ENCODE measurements at places on chromosomes 6 and 20.
A peak's percentile ranks its signal among the peaks of the same experiment; 100 is the strongest.

- peak; percentile 6 for DNase-seq
These were observed 97.3 kb upstream of the CARMIL1 start for GRCh38 chr6:25181923-25182322.

GRCh38 chr20:4920131-4920530 is 81.2 kb downstream of the SLC23A2 start:
- no peak for DNase-seq

GRCh38 chr6:160132776-160133338 is 11.2 kb downstream of the SLC22A1 start:
- DNase-seq, result no peak

DNA sequence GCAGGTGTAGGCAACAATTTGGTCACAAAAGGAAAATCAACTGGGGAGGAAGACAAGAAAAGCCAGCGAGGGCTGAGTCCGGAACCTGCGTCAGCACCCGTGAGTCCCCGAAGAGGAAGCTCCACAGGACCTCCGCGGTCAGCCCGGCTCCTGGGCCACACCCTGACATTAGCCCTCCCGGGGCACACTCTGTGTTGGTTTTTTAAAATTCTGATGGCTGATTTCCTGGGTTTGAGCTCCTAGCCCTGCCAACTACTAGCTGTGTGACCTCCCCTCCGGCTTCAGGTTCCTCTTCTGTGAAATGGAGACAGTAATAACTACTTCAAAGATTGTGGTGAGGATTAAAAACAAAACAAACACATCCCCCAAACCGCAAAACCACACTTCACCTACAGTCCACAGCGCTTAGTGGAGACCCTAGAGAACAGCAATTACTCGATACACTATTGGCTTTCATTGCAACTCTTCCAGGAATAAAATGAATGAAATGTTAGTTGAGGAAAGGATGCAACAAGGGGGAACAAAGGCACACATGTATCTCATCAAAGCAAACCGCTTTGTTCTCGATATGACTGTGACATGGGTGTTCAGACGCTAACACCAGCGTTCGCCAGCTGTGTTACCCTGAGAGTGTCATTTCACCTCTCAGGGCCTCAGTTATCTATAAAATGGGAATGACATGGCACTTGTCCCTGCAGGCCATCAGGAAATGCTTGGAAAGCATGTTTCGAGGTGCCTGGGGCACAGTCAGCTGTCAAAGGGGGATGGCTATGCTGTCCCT is 985 bp downstream of the ZBP1 start:
- no peak for DNase-seq

GRCh38 chr20:44969300-44969894 is 3.1 kb downstream of the STK4 start:
- DNase-seq, result no peak

DNA sequence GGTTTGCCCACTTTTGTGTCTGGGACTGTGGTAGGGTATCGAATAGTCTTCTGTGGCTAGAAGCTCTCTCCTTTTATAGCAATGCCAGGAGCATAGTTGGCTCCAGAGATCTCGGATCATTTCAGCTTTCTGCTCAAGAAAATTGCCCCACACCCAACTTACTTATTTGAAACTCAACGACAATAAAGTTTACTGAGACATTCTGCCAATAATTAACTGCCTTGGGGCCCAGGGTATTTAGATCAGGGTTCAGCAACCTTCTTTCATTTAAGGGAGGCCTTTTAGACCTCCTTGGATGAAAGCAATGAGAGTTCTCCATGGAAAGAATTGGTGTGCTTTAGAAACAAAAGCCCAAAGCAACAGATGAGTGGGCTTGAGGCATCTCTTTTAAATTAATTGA is 53.8 kb upstream of the GMPR start:
- DNase-seq, result no peak

GRCh38 chr6:14218519-14218800 is 100.9 kb downstream of the CD83 start:
- DNase-seq, result no peak

- no peak for DNase-seq
These were observed 94.9 kb upstream of the CEP85L start for GRCh38 chr6:118746145-118746824.

DNA sequence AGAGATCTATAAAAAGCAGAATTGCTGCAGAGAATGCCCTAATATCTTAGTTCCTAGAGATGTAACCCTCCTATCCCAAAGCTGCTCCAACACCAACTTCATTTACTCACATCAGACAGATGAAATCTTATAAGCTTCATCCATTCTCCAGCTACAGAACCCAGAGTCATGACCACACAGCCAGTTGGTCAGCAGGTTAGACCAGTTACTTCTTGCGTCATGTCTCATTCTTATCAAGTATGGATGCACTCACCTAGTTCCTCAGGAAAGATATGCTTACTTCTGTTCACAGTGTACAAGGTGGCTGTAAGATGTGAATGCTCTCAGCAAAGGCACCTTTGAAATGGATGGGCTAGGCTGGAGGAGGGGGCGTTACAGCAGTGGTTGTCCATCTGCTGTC is 47.9 kb upstream of the ISM1 start:
- DNase-seq, result no peak

- DNase-seq, result peak; percentile 60
These were observed 13.9 kb upstream of the ATG5 start for GRCh38 chr6:106339334-106340029.

DNA sequence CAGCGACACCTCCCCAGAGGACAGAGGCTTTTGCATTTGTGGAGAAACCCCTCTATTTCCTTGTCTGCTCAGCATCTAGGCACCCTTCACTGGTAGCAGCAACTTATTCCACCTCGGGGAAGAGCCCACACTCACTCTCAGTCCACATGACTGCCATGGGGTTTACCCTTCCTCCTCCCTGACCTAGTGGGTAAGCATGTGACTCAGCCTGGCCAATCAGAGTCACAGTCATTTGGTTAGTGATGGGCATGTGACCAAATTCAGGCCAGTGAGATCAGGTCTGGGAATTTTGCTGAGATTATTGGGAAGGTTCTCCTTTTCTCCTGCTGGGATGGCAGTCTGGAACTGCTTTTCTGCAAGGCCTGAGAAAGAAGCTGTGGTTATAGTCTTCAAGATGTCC is 145.7 kb upstream of the PHACTR3 start:
- DNase-seq, result no peak

DNA sequence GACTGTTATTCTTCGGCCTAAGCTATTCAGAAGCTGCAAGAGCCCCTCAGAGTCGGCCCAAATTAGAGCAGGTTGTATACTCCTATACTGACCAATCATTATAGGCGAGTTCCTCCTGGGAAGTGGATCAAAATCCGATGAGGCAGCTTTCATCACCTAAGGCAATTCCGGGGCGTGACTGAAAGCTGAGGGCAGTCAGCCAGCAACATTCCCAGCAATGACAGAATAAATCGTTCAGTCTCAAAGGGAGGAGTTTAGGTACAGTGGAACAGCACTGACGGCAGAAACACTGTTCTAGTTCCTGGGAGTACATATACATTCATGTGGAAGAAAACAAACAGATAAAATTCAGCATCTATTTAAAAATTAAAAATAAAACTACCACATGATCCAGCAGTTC is 10.8 kb downstream of the HLA-DQB2 start:
- no peak for DNase-seq

- no peak for DNase-seq
These were observed 56.7 kb upstream of the CEP85L start for GRCh38 chr6:118708055-118708454.

DNA sequence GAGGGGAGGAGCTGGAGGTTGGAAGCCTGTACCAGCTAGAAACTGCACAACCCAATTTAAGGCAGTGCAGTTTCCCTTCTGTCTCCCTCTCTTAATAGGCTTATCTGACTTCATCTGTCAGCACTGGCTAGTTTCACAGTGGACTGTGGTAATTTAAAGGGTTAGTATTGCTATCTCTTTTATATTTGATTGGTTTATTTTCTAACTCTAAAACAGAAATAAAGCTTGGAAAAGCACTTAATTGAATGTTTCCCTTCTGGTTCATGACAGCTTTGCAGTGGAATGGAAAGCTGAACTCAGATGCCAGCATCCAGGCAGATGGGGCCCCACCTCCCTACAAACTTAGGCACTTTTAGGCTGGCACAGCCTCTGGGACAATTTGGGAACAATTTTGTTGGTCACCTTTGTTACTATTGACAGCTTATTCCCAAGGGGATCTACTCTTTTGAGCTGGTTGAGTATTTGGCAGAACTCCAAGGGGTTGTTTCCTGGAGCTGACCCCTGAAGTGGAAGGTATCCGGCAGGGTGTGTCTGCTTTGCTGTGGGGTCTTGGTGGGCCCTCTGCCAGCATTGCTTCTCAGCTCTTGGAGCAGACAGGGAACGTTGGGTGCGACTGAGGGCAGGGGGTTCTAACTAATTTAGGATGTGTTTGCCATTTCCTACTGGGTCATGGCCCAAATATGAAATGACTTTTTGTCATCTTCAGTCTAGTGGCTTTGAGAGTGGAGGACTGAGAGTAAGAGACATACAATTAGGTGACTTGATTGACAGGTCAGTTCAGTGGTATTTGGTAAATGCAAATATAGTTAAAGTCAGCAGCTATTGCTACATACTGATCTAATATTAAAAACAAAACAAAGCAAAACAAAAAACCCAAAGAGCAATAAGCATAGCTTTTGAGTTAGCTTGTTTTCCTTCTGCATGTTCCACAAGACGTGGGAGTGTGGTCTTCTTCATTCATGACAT is 9.3 kb downstream of the SH3BGRL2 start:
- DNase-seq, result no peak

GRCh38 chr6:150857062-150857944 is 8.2 kb upstream of the MTHFD1L start:
- DNase-seq, result peak; percentile 39

- no peak for DNase-seq
These were observed 290.9 kb downstream of the FARS2 start for GRCh38 chr6:5552243-5552642.

- no peak for DNase-seq
These were observed 18.2 kb upstream of the POLR1H start for GRCh38 chr6:30042914-30043313.

DNA sequence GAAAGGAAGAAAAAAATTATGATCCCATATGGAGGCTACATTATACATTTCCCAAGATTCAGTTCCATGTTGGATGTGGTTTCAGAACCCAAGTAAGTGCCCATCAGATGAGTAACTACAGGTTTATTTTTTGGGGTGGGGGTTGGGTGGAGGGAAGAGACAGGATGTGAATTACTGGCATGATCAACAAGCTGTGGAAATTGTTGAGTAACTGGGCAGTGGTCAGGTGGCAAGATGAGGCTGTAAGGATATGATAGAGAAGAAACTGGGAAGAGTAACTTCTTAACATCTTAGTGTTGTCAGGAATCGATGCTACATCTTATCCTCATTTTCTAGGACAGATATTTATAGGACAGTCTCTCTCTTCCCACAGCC is 153.5 kb downstream of the CFAP61 start:
- DNase-seq, result no peak

GRCh38 chr20:43513931-43514647 is 6.6 kb downstream of the L3MBTL1 start:
- peak; percentile 99 for DNase-seq

GRCh38 chr6:166275714-166276166 is 32.5 kb downstream of the PRR18 start:
- no peak for DNase-seq

DNA sequence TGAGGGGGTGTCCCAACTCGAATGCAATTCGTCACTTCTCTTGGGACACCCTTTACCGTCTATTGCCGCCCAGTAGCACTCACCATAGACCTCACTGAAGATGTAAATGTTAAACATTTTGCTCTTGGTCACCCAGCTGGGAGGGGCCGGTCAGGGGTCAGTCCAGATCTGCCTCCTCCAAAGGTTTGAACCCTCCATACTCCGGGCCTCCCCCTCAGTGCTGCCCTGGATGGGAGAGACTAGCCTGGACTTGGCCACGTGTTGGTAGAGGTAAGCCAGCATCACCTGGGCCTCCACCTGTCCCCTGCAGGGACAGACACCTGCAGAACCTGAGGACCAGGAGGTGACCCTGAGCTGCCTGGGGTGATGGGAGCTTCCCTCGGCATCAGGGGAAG is 5.0 kb upstream of the MYT1 start:
- DNase-seq, result no peak

- DNase-seq, result no peak
These were observed 132.8 kb upstream of the CDH4 start for GRCh38 chr20:61119273-61119672.

- DNase-seq, result no peak
These were observed 879 bp downstream of the MEP1A start for GRCh38 chr6:46794068-46794467.

GRCh38 chr20:57265336-57265996 is 975 bp downstream of the BMP7 start:
- no peak for DNase-seq

DNA sequence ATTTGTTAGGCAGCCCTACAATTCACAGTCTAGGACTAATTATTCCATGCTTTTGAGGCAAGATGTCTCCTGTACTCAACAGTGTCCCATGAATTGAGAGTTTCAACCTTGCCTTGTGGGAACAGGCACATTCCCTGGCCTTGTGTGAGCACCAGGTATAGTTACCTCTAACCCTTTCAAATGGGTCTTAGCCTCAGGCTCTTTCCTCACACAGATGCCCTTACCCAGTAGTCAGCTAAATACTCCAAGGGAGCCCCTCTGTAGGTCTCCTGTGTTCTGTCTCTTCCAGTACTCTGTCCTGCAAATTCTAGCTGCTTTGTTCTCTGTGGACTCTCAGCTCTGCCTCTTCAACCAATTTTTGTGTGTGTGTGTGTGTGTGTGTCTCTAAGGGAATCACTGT is 135.3 kb downstream of the ZFAND3 start:
- no peak for DNase-seq

DNA sequence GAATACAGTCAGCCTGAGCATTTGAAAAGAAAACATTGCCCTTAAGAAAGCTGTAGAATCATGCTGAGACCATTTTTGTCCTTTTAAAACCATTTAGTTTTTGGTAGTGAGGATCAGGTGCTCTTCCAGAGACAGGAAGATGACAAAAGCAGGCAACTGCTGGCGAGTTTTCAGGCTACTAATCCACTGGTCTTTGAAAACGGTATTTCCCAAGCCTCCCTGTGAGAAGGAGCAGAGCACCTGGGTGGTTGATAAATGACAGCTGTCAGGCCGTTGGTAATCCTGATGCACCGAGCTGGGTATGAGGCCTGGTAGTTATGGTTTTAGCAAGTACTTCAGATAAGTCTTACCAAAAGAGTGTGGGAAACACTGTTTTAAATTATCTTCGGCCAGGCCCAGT is 10.1 kb upstream of the SEC63 start:
- DNase-seq, result no peak

DNA sequence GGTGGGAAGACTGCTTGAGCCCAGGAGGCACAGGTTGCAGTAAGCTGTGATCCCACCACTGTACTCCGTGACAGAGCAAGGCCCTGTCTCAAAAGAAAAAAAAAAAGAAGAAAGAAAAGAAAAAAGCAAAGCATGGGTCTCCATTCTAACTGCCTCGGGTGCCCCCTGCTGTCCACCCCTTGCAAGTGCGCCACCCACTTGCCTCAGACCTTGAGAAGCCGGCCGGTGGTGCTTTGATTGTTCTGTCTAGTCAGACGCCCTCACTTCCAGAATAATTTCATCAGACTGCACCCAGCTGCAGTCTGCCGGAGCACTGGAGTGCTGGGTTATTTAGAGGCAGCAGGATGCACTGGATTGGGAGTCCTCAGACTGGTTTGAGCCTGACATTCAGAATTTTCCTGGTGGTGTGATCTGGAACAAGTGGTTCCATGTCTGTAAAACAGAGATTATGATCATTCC is 17.6 kb upstream of the TM9SF4 start:
- DNase-seq, result peak; percentile 18

Data from T1000 (cell line).